ENCODE measurements at places on chromosomes 4 and X.

DNA sequence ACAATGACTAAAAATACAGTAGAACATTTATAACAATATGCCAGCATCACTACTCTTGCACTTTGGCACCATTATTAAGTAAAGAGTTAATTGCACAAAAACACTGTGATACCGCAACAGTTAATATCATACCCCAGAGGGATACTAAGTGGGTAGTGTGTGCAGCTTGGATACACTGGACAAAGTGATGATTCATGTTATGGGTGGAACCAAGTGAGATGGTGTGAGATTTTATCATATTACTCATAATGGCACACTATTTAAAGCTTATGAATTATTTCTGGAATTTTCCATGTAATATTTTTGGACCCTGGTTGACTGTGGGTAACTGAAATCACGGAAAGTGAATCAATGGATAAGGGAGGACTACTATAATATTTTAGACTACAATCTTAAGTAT lies 265.3 kb downstream of the PCDH18 start:
- DNase-seq, result peak; percentile 55

GRCh38 chr4:169279108-169279507 lies 8.4 kb upstream of the SH3RF1 start:
- DNase-seq, result no peak

DNA sequence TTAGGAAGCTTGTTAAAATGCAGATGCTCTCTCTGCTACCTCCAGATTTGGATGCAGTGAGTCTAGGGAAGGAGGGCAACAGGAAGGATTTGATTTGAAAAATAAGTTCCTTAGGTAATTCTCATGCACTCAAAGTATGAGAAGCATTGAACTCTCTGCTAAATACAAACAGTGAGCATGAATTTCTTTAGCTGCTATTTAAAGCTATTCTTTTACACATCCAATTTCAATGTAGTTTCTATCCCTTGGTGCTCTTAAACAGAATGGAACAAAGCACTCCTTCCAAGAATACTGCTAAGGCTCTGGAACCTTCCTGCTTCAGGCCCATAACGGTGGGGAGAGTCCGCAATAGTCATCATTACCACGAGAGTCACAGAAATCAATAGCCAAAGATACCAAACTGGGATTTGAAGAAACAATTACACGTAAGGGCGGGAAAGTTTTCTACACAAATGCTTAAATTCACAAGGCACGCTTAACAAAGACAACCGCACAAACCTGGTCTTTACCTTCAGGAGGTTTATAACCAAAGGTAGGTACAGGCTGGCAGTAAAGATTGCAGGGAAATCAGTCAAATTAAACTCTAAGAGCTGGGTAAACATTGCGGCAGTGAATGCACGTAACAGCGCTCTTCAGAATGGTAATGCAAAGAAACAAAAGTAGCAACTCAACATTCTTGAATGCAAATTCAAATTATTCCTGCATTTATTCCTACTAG lies 123.2 kb upstream of the NAP1L5 start:
- no peak for DNase-seq

DNA sequence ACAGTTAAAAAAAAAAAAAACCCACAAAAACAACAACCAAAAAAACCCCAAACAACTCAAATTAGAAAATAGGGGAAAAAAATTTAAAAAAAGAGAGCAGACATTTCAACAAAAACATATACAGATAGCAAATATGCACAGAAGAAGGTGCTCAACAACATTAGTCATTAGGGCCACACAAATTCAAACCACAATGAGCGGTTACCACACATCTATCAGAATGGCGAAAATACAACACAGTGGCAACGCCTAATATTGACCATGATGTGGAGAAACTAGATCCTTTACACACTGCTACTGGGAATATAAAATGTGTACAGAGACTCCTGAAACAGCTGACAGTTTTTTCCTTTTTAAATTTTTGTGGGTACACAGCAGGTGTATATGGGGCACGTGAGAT lies 19.4 kb downstream of the LYAR start:
- DNase-seq, result peak; percentile 60

- DNase-seq, result peak; percentile 89
These were observed 432 bp upstream of the HTATSF1 start for GRCh38 chrX:136496764-136497555.

DNA sequence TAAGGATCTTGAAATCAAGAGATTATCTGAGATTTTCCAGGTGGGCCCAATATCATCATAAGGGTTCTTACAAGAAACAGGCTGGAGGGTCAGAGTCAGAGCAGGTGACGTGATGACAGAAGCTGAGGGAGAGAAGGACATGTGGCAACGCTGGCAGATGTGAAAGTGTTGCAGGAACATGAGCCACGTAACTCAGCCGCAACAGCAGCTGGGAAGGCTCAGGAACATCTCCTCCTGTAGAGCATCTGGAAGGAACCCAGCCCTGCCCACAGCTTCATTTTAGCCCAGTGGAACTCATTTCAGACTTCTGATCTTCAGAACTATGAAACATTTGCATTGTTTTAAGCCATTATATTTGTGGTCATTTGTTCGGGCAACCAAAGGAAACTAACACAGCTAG lies 156.3 kb upstream of the VEGFC start:
- DNase-seq, result peak; percentile 18

GRCh38 chr4:53997898-53998297 lies 66.5 kb downstream of the CHIC2 start:
- DNase-seq, result no peak

DNA sequence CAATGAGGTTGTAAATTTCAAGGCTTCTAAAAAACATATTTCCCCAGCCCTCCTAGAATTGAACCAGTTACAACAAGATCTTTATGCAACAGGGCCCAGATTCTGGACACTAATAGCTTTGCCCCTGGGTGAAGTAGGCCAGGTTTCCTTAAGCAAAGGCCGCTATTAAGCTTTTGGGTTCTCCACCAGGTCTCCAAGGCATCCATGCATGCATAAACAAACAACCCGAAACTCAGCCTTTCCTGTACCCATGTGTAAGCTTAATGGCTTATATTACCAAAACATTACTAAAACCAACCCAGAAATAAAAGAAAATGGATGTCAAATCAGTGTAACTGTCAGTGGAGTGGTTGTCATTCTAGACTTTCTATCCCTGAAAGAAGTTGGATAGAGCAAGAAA lies 137.1 kb downstream of the ARHGAP6 start:
- DNase-seq, result no peak

GRCh38 chr4:99759346-99759984 lies 57.2 kb upstream of the DAPP1 start:
- DNase-seq, result no peak

DNA sequence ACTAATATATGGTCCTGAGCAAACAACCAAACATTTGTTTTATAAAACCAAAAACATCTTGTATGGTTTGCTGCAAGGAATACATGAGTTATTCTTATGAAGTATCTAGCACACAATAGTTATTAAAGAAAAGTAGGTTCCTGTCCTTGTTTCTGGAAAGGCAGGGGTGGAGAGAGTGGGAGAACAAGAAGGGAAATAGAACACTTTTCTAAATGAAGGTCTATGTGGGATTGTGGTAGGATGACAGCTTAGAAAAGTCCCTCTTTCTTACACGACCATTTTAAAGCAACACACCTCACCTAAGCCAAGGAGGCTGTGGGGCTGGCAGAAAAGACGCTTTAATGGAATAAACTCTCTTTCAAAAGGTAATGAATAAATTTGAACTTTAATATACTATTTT lies 164.6 kb downstream of the ARAP2 start:
- no peak for DNase-seq

- DNase-seq, result no peak
These were observed 87.6 kb upstream of the VCX3B start for GRCh38 chrX:8377041-8377440.
